ENCODE measurements at places on chromosomes 2 and 18.

- DNase-seq = no peak
These were observed 1.6 kb upstream of the PDCL3 start for GRCh38 chr2:100561191-100561590.

DNA sequence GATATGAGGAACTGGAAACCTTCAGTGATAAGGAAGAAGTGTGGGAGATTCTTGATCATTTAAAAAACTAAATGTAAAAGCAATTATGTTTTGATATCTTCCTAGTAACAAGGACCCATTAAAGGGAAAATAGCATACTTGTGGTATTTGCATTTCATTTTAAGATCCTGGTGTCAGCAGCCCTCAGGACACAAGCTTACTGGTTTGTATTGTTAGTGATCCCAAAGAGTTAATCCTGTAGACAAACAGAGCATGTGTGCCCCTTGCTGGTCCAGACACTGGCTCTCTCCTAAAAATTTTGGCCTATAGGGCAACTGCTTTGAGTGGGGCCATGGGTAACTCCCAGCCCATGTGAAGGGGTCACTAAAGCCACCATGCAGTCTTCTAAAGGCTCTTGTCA, 101.1 kb upstream of the TFCP2L1 start:
- no peak for DNase-seq

- DNase-seq = peak; percentile 88
These were observed at the start of gene ATOH8 for GRCh38 chr2:85753525-85754312. Gene ATOH8 (plus strand): TSS chr2:85753991. CDS start chr2:85754190, 199 bp downstream.

- DNase-seq = no peak
These were observed 12.0 kb upstream of the GALM start for GRCh38 chr2:38653715-38654527.

GRCh38 chr2:76506538-76506937, 795.8 kb upstream of the GCFC2 start:
- DNase-seq = no peak

GRCh38 chr18:28984731-28985130, 807.8 kb upstream of the CDH2 start:
- DNase-seq = no peak

GRCh38 chr18:75337348-75337747, 90.2 kb downstream of the SMIM21 start:
- DNase-seq = no peak

DNA sequence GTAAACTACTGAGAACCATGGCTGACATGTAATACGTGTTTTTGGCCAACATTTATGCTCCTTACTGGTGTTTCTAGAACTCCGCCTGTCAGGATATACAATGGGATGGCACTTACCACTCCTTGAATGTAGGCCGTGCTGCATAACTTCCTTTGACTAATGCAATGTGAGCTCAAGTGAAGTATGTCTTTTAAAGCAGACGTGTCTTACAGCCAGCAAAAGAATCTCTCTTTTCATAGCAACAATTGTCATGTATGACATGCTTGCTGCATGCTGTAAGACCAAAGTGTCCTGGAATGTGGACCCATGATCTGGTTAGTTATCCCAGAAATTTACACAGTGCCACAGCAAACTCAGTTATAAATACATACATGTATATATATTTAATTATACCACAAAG, 1202.7 kb upstream of the PIK3C3 start:
- no peak for DNase-seq

GRCh38 chr2:110783196-110783873, 51.0 kb downstream of the ACOXL start:
- no peak for DNase-seq

- DNase-seq = no peak
These were observed 18.5 kb downstream of the PLEKHM3 start for GRCh38 chr2:208006833-208007232.

DNA sequence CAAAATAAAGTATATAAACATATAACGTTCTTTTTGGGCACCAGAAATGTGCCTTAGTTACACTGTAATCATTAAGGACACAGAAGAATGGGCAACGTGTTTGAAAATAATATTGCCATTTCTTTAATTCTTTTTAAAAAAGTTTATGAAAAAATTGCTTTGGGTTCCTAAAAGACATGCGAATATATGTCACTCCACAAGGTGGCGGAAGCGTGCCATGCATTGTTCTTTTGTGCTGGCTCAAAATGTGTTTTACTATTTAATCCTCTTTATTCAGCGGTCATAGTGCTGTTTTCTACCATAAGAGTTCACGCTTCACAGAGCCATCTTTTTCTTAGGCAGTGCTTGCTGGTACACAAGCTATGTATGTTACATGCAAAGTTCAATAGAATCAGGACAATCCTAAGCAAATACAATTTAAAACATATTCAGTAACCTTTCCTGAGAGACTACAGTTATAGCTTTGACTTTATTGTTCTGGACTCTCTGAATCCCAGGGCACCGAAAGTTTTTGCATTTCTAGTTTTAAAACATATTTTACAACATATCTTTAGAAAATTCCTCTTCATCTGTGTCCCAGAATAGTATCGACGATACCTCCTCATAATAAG, 147.8 kb upstream of the ERBB4 start:
- DNase-seq = no peak

GRCh38 chr2:172098650-172099471, 3.8 kb downstream of the DLX2 start:
- DNase-seq = peak; percentile 74

GRCh38 chr2:25338401-25338800, 3.3 kb downstream of the DNMT3A start:
- DNase-seq = no peak

- DNase-seq = no peak
These were observed 308.3 kb upstream of the EPAS1 start for GRCh38 chr2:45988879-45989278.

- no peak for DNase-seq
These were observed 1465.5 kb downstream of the SUCLG1 start for GRCh38 chr2:82993609-82994008.

DNA sequence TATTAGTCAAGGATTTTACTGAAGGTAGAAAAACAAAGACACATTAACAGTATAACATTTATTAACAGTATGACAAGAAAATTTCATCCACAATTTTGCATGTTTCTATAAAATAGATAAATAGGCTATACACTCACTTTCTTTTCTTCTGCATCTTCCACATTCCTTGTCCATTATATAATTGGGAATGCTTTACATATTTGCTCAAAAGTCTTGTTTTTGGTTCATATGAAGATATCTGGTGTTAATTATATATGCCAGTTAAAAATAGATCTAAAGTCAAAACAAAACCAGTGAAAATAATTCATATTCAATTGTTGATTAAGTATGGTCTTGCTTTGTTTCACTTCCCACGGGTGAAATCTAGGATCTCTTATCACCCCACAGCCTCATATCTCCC, 53.4 kb downstream of the SERPINB7 start:
- no peak for DNase-seq

- no peak for DNase-seq
These were observed 40.3 kb downstream of the CLASP1 start for GRCh38 chr2:121608967-121609366.

DNA sequence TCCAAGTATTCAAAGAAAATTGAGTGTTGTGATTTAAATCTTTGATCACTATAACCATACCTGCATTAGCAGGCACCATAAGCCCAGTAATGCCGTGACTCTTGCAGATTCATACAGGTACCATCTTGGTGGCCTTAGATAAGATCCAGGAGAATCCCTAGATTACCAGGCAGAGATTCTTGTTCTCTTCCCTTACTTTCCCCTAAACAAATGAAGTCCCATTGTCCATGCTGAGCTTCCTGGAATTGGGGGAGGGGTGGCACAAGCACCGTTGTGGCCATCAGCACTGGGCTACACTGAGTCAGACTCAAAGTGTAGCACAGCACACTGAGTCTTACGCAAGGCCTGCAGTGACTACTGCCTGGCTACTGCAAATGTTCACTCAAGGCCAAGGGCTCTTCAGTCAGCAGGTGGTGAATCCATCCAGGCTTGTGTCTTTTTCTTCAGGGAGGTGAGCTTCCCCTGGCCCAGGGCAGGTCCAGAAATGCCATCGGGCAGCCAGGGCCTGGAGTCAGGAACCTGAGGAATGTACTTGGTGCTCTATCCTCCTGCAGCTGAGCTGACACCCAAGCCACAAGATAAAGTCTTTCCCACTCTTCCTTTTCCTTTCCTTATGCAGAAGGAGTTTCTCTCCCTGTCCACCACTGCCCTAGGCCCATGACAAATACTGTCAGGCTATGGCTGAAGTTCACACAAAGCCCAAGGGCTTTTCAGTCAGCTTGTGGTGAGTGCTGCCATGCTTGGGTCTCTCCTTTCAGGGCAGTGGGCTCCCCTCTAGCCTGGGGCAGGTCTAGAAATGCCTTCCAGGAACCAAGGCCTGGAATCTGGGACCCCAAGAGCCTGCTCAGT, 52.6 kb downstream of the CD28 start:
- no peak for DNase-seq

DNA sequence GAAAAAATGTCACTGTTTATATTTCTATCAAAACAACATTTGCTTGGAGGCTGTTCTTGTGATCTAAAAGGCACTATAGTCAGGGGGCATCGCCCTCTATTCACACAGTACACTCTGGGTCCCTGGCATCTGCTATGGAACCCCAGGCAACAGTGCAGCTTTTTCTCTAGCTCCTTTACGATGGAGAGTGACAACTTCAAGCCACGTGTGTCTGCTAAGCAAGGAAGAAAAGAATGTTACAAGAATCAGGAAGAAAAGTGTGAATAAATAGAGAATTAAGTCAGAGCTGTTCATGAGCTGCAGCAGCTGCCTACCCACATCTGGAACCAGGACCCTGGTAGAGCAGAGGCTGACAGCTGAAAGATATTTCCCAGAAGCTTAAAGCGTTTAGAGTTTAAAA, 11.2 kb downstream of the RND3 start:
- DNase-seq = no peak

- no peak for DNase-seq
These were observed 123.0 kb upstream of the THUMPD2 start for GRCh38 chr2:39902103-39902502.

GRCh38 chr2:64035072-64035942, 16.1 kb upstream of the VPS54 start:
- no peak for DNase-seq

GRCh38 chr2:177818412-177818811, 254.2 kb downstream of the PDE11A start:
- DNase-seq = no peak

- no peak for DNase-seq
These were observed 93.5 kb upstream of the TACR1 start for GRCh38 chr2:75292826-75293225.

- no peak for DNase-seq
These were observed 41.9 kb downstream of the PRKD3 start for GRCh38 chr2:37282746-37283145.

GRCh38 chr2:62774555-62775366, 69.2 kb downstream of the EHBP1 start:
- no peak for DNase-seq

DNA sequence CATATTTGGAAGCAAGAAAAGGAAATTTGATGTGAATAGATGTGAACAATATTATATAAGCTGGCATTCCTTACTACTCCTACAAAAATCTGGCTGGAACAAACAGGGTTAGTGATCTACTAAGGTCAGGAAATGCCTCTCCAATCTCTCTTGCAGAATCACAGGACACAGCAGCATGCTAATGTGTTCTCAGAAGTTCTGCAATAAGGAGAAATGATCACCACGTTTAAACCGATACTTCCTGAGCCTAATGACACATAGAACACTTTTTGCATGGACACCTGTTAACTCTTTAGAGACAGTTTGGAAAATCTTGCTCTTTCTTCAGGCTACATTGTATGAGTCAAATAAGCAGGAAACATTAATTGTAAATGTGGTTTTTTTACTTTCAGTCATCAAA, 89.6 kb upstream of the MAP3K20 start:
- no peak for DNase-seq

DNA sequence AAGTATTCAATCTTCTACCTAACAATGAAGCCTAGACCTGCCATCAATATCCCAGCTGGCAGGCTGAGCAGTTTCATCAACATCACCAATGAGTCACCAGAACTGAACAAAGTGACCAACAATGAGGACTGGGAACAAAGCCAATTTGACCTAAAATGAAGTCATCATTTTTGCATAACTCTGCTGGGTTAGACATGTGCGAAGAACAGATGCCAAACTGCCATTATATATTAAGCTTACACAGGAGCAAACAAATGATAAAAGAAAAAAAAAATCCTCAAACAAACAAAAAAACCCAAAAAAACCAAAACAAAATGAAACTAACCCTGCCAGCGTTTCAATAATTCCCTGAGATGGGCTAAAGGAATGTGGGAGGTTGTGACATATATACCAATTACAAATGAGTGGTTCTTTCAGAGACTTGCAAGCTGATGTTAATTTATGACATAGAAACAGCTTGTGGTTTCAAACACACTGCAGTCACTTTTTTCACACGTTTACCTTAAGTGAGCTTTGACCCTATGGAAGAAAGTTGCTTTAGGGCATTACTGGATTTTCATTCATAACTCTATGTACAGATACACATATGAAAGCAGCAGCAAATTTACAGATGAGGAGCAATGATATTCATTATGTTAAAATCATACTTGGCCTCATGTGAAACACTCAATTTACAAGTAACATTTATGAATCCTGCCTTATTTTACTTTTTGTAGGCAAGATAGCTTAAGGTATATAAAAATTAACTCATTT, 56.9 kb upstream of the CCDC141 start:
- no peak for DNase-seq

- no peak for DNase-seq
These were observed 35.4 kb downstream of the B4GALT6 start for GRCh38 chr18:31648966-31649429.

- DNase-seq = peak; percentile 62
These were observed at the start of gene FBXO41 for GRCh38 chr2:73284296-73285158. Gene FBXO41 (minus strand): TSS chr2:73284478. CDS start chr2:73269630, 14,848 bp downstream.

DNA sequence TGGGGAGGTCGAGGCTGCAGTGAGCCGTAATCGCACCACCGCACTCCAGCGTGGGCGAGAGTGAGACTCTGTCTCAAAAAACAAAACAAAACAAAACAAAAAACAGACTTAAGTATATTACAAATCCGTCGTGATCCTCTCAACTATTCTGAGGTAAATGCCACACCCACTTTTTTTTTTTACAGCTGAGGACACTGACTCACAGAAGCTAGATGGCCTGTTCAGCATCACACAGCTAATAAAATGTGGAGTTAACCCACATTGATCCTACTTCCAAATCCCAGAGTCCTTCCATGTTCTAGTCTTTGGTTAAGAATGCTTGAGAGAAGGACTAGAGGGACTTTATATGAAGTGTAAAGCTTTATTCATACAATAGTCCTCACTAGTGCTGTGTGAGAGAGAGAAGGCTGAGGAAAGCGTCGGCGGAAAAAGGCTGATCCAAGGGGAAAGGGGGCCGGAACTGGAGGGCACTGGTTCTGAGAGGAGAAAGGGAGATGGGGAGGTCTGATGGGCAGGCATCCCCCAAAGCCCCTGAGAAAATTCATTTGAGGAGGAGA, 627 bp downstream of the RNF25 start:
- no peak for DNase-seq

DNA sequence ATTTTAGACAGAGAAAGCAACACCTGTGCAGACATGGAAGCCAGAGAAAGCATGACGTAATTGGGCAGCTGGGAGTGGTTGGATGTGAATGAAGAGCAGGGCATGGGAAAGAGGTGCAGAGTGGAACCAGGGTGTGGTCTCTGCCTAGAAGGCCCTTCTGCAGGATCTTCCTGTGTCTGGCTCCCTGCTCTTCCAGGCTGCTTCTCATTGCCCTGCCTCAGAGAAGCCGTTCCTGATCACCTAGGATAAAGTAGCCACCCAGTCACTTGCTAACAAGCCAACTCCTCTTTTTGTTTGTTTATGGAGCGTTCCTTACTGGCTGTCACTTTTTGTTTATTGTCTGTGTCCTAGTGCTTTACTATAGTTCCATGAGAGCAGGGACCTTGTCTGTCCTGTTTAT, 28.5 kb downstream of the GALNT1 start:
- DNase-seq = no peak

GRCh38 chr2:177353187-177353478, 39.4 kb upstream of the AGPS start:
- no peak for DNase-seq

GRCh38 chr18:57088883-57089282, 58.0 kb upstream of the BOD1L2 start:
- DNase-seq = no peak

Measured in coronary artery (tissue), 2 donors.